ENCODE measurements at places on chromosomes 5 and 9. TPM values are rescaled to one million over a fixed set of nuclear protein-coding genes. Genes with fewer than 3 reads are reported as not detected.

DNA sequence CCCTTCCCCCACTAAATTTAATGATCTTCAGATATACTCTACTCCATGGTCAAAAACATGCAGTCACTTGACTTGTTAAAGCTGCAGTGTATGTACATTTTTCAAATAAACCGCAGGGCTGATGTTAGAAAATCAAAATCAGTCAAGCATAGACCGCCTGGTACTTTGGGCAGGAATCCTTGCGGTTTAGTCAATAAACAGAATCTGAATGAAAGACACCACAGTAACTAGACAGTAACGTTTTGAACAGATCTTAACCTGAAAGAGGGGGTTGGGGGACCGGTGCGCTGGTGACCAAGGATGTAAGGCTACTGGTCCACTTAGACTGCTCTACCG lies 188.8 kb downstream of the BNC2 start:
- DNase-seq, result no peak

GRCh38 chr9:90834828-90835595 lies 33.4 kb downstream of the SYK start:
- DNase-seq, result no peak

Gene C9orf50
- not detected for total RNA-seq

Gene FYB1
- 46.2 TPM for total RNA-seq

DNA sequence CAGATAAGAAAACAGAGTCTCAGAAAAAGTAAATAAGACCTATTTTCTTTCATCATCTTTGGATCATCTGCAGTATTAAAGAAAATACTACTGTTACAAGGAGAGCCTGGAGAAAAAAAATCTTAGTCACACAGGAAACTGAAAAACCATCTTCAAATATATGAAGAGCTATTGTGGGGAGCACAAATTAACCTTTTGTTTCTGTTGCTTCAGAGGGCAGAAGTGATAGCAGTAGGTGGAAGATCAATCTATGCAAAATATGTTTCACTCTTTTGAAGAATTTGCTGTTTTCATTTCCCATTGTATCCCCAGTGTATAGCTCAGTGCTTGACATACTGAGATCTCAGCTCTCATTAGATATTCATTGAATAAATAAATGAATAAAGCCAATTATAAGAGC lies 13.1 kb upstream of the CEMIP2 start:
- DNase-seq, result no peak

DNA sequence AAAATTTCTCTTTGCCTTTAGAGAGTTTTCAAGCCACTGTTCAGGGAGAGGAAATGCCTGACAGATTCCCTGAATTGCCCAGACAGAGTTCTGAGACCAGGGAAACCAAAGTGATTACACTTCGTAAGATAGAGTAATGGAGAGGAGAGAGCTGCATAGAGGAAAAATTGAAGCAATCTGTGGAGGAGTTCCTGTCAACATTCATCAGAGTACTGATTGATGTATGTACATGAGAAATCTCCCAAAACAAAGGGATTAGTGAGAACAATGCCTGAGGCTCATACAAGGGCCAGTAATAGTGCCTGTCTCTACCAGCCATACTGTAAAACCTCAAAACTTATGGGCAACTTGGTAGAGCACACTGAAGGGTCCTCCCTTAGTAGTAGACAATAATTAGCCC lies 79.0 kb upstream of the TRIM32 start:
- no peak for DNase-seq

Gene SVEP1
- total RNA-seq, result 465 TPM

Gene IFNE
- total RNA-seq, result 1.8 TPM

All from omental fat pad (tissue), 4 donors.